Brain microvascular endothelial cell (primary cell): ENCODE measurements at places on chromosomes 5 and 9.
A peak's percentile ranks its signal among the peaks of the same experiment; 100 is the strongest.

DNA sequence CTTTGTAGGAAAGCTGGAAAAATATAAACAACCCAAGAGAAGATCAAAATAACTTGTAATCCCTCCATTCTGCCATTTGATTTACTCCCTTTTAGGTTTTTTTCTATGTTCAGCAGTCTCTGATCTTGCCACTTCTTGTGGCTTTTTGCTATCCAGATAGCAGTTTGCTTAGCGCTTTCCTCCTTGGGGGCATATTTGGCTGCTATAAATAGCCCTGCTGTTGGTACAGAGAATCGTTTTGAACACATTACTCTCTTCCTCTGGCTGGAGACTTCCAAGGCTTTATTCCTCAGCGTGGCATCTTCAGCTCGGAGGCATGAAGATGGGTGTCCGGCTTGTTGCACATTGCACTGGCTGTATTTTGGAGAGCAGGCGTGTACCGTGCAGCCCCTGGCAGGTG lies 38.6 kb downstream of the HMCN2 start:
- DNase-seq = no peak

- DNase-seq = no peak
Measured at GRCh38 chr9:127962278-127962677, 18.5 kb downstream of the EEIG1 start.

DNA sequence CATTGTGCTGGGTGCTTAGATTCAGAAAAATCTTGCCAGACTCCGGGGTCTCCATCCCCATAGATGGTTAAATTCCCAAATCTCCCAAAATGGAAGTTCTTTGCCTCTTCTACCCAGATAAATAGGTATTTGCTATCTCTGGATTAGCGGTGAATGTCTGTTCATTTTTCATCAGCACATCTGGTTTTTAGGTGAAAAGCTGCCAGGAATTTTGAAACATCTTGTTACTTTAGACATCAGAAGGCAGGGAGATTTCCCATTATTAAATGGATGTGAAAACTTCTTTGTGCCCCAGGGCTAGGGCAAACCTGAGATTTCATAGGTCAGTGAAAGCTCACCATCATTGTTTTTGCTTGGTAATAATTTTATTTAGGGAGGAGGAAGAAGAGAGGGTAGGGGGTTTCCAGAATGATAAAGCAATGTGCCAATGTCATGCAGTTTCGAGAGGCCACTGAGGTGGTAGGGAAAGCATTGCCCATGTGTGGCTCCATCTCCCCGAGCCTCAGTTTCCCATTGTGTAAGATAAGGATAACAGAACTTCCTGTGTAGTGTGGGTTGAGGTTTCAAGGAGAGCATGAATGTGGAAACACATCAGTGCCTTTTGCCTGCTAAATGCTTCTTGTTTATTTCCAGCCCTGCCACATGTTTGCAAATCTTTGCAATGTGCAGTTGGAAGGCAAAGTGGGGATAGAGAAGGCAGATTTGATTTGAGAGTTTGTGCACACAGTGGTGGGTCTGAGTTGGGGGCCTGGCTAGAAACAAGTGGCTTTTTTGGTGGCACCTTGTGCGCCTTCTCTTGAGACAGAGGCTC lies 147.2 kb upstream of the KLF4 start:
- DNase-seq = no peak

DNA sequence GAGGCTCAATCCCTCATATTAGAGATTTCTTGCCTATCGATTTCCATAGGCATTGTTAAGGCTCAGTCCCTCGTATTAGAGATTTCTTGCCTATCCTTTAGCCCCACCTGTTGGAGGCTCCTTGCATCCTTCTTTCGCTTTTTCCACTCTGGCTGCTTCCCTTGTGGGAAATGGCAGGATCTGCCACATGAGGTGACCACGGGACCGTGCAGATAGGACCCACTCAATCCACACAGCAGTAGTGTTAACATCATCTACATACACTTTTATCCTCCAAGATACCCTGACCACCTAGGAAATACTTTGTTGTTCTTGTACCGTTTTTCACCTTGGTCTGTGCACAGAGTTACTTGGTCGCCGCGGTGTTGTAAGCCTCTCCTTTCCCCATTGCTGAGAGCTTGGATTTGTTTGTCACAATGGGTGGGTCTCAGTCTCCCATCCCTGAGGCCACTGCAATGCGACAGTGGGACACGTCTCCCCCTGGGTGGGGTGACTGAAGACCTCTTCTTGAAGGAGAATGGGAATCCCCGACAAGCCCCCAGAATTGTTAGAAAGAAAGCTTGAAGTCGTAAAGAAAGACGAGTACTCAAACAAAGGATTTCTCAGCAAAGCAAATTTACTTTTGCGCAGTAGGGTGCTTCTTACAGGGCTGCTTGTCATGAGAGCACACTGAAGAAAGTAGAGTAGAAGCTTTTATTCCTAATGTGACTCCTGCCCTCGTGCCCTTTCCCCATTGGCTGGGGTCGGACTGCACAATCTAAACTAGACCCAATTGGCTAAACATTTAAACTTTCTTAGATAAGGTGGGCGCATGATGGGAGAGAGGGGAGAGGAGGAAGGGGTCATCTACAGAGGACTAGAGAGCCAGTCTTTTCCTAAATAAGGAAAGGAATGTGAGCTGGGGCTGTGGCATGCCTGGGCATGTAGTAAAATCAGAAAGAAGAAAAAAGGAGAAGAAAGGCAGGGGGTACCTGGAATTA lies 19.8 kb downstream of the IFT74 start:
- DNase-seq = peak; percentile 34

DNA sequence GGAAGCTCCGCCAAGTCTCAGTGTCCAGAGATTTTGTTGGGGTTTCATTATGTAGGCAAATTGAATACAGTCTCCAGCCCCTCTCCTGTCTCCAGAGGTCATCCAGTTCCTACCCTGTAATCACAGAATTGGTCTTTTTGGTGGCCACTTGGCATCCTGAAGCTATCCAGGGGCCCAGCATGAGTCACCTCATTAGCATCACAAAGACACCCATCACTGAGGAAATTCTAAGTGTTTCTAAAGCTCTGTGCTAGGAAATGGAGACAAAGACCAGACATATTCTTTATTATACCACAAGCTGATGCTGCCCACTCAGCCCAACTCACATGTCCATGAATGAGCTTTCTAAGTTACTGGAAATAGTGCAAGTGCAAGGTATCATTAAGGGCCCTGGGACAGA lies 229.9 kb downstream of the DOCK8 start:
- DNase-seq = no peak

- DNase-seq = no peak
Measured at GRCh38 chr9:36746415-36746814, 173.7 kb downstream of the MELK start.

- no peak for DNase-seq
Measured at GRCh38 chr5:132830436-132831094, at the start of gene SHROOM1. TSS of gene SHROOM1 (minus strand) at chr5:132830647. CDS start at chr5:132826140, 4,507 bp downstream.

GRCh38 chr5:95973793-95974325 lies 12.2 kb upstream of the ELL2 start:
- peak; percentile 93 for DNase-seq

DNA sequence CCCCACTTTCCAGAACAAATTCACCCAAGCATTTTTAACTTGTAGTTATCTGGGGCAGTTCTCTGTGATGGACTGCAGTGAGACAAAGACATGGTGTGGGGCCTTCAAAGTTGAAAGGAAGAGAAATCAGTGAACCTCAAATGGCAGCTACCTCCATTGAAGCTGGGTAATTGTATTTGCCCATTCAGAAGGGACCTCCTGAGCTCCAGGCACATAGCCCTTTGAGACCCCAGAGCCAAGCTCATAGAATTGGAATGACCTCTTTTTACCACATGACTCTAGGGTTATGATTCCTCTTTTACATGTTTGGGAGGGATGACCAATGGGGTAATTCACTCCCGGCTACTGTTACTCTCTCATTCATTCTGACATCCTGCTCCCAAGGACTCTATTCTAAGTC lies 368.4 kb upstream of the ITGA1 start:
- DNase-seq = no peak

DNA sequence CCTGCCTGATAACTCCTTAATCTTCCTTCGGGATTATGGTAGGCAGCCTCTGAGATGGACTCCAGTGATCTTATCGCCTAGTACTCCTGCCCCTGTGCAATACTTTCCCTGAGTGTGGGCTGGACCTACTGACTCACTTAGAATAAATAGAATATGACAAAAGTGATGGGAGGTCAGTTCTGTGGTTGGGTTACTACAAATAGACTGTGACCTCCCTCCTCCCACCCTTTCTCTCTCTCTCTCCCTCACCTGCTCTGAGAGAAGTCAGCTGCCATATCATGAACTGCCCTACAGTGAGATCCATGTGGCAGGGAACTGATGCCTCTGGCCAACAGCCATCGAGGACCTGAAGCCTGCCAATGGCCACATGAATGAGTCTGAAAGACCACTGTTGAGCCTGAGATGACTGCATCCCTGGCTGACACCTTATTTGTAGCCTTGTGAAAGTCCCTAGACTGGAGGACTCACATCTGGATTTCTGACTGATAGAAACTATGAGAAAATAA lies 31.7 kb downstream of the NRG2 start:
- peak; percentile 11 for DNase-seq

DNA sequence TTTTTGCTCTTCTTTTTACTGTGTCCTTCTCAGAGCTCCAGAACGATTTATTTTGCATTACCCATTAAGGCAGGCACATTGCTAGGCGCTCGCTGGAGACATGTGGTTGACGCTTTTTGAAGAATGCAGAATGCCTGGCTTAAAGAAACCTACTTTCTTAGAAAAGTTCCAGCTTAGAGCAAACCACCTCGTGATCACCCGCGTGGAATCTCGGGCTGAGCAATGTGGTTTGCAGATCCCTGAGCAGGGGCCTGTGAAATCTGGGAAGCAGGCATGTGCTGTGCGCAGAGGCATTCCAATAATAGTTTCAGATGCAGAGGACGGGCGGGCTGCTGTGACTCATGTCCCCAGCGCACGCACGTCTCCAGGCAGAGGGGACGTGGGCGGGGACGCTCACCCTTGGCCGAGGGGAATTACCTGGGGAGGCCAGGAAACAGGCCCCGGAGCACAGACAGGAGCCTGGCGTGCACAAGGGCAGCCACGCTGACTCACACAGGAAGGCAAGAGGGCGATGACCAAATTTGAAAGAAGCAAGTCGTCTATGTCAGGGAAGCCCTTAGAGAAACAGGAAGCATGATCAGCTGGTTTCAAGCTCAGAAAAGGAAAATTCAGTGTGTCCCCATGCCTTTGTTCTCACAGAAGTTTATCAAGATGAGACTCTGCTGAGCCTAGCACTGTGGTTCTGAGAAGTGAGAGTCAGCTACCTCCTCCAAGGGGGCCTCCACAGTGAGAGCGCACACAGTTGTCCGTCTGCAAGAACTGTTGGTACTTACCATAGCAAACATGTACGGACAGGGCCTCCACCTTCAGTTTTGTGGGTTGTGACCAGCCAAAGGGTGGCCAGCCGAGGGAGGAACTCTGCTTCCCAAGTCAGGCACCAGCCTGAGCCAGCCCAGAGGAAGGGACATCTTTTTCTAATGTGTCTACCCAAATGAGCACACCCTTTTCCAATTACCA lies 218.6 kb downstream of the PIK3R1 start:
- peak; percentile 97 for DNase-seq

DNA sequence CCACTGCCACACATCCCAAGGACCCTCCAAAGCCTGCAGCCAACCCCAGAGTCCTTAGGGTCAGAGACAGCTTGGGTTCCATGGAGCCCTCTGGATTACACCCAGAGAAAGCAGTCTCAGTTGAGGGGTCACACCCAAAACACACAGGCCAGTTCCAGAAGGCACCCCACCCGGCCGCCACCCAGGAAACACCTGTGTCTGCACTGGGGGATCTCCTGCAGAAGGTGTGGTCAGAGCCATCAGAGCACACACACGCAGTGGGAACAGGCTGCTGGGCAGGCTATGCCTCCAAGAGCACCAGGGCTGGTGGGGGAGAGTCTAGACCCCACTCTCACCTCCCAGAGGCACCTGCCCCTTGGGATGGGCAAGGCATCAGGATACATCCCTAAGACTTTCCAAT lies 27.3 kb downstream of the NIPAL4 start:
- no peak for DNase-seq

GRCh38 chr9:123643518-123643917 lies 286.4 kb downstream of the DENND1A start:
- no peak for DNase-seq

- peak; percentile 74 for DNase-seq
Measured at GRCh38 chr9:69898714-69899209, 78.1 kb downstream of the CFAP95 start.

GRCh38 chr5:131019601-131020315 lies 145.3 kb downstream of the HINT1 start:
- no peak for DNase-seq

DNA sequence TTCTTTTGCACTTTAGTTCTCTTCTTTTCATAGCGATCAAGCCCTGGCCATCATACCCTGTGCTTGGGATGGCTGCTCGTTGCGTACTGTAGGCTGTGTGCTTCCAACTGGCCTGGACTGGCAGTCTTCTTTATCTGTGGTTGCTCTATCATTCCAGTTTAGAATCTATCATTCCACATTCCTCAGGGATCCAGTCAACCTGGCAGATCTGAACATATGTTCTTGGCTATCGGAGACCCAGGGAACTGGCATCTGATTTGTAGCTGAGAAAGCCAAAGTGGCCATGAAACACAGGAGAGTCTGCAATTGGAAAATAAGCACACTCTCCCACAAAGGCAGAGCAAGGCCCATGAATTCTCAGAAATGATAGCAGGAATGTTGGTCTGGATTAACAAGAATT lies 22.6 kb upstream of the SLC46A2 start:
- no peak for DNase-seq

DNA sequence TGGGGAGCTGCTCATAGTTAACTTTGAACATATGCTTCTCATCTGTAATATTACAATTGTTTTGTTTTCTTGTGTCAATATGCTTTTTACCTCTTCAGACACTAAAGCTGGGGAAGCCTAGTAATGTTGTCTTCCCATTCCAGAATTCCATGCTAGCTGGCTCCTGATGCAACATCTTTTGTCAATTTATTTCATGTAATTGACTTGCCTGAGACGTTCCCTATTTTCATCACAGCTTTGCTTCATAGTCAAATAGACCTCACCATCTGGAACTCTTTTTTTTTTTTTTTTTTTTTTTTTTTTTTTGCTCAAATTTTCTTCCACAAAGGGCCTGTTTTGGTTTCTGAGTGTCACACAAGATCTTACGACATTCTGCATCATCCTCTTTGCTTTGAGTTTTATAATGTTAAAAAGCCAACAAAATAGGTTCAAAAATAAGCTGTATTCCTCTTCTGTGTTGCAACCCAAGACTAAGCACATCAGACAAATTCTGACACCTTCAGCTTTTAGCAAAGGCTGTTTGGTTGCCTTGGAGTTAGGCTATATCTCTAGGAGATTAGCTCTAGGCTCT lies 235.2 kb downstream of the NR3C1 start:
- DNase-seq = no peak
